ENCODE measurements at places on chromosomes 7 and 10. TPM values are rescaled to one million over a fixed set of nuclear protein-coding genes. Genes with fewer than 3 reads are reported as not detected.
A peak's percentile ranks its signal among the peaks of the same experiment; 100 is the strongest.

- H3K4me1 ChIP-seq = no peaks in the 10 kb centered on the region
- no peak for DNase-seq
- H3K4me3 ChIP-seq = no peak overlapping the region
- H3K27me3 ChIP-seq = no peaks in the 10 kb centered on the region
Measured at GRCh38 chr10:87054373-87055295, 34.5 kb downstream of the FAM25A start.

DNA sequence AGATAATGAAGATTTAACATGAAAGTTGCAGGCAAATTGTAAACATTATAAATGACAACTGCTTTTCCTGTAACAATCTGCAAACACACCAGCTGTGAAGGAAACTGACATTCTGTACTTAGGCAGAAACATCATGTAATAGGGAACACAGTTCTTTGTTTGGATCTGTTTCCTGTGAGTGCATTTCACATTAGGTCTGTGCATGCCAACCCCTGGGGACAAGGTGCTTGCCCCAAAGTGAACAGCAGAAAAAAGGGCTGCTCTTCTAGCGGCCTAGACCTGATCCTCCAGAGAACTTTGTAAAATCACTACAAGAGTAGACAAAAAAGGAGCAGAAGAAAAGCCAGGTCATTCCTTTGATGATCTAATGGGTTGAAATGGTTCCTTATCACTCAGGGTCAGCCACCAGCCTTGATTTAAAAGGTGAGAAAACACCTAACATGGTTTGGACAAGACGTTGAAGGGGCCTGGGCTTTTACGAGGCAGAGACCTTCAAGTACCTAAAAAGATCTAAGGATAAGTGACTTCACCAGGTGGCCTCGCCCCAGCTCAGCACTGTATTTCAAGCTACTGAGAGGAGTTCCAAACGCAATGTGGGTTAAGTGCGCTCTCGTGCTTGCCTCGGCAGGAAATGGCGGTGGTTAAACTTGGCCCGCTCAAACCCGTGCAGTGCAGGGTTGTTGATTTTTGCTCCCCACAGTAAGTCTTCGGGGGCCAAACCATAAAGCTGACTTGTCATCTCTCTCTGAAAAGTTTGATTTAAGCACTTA lies 249.7 kb downstream of the CREB5 start:
- H3K4me3 ChIP-seq = no peak overlapping the region
- H3K36me3 ChIP-seq = no peaks in the 10 kb centered on the region
- no peak overlapping the region for H3K27ac ChIP-seq
- H3K27me3 ChIP-seq = no peaks in the 10 kb centered on the region
- no peaks in the 10 kb centered on the region for H3K4me1 ChIP-seq

The PPRC1 gene
- total RNA-seq = 29.5 TPM

The GIMAP7 gene
- 16.0 TPM for total RNA-seq

GRCh38 chr7:17408245-17408903 lies 109.9 kb downstream of the AHR start:
- H3K4me3 ChIP-seq = no peak overlapping the region
- H3K27ac ChIP-seq = peak overlapping the region; percentile 58
- no peaks in the 10 kb centered on the region for H3K27me3 ChIP-seq
- no peaks in the 10 kb centered on the region for H3K36me3 ChIP-seq
- H3K4me1 ChIP-seq = peaks cover 30% of the 10 kb centered on the region
- DNase-seq = no peak

- H3K36me3 ChIP-seq = no peaks in the 10 kb centered on the region
- H3K27me3 ChIP-seq = no peaks in the 10 kb centered on the region
- peak overlapping the region; percentile 79 for H3K27ac ChIP-seq
- peaks cover 51% of the 10 kb centered on the region for H3K4me1 ChIP-seq
- H3K4me3 ChIP-seq = peak overlapping the region; percentile 76
Measured at GRCh38 chr7:112938863-112939573, 147.6 kb downstream of the GPR85 start.

The CTAGE15 gene
- total RNA-seq = not detected

GRCh38 chr10:118449521-118449920 lies 107.4 kb upstream of the FAM204A start:
- H3K27ac ChIP-seq = no peak overlapping the region
- no peak overlapping the region for H3K4me3 ChIP-seq
- H3K4me1 ChIP-seq = no peaks in the 10 kb centered on the region
- DNase-seq = no peak

The HMX3 gene
- not detected for total RNA-seq

- H3K27me3 ChIP-seq = no peaks in the 10 kb centered on the region
- H3K4me1 ChIP-seq = no peaks in the 10 kb centered on the region
- H3K4me3 ChIP-seq = no peak overlapping the region
- no peak for DNase-seq
Measured at GRCh38 chr7:156111-157007, 36.0 kb upstream of the FAM20C start.

DNA sequence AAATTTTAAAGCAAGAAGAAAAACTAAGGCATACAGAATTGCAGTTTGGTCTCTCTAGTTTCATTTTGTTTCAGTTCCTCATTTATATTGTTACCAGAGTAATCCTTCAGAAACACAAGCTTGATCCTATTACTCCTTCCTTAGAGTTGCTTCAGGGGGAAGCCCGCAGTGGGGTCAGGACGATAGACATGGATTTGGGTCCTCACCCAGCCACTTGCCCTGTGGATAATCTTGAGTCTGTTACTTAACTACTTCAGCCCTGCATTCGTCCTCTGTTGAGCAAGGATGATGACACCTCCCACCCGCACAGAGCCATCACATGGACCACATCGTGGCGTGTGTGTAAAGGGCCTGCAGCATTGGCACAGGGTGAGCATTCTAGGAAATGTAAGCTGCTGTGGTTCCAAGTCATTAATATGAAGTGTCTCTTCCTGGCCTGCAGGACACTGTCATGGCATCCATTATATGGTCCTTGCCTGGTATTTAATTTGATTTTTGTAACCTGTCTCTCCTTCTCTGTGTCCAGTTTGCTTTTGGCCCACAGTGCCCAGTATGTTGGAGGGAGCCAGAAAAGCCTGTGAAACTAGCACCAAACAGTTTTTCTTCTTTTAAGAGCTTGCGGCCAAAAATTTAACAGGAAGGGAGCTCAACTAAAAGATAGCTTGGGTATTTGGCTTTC lies 111.2 kb downstream of the EEPD1 start:
- no peaks in the 10 kb centered on the region for H3K27me3 ChIP-seq
- H3K4me3 ChIP-seq = no peak overlapping the region
- no peaks in the 10 kb centered on the region for H3K36me3 ChIP-seq
- no peak for DNase-seq

GRCh38 chr7:92588561-92588960 lies 1.6 kb downstream of the FAM133B start:
- no peaks in the 10 kb centered on the region for H3K27me3 ChIP-seq
- H3K27ac ChIP-seq = no peak overlapping the region
- H3K36me3 ChIP-seq = no peaks in the 10 kb centered on the region

- H3K27me3 ChIP-seq = no peaks in the 10 kb centered on the region
- no peak overlapping the region for H3K4me3 ChIP-seq
- H3K27ac ChIP-seq = no peak overlapping the region
- H3K4me1 ChIP-seq = peaks cover 15% of the 10 kb centered on the region
- no peaks in the 10 kb centered on the region for H3K36me3 ChIP-seq
Measured at GRCh38 chr7:151130741-151131157, 36.7 kb downstream of the GBX1 start.

DNA sequence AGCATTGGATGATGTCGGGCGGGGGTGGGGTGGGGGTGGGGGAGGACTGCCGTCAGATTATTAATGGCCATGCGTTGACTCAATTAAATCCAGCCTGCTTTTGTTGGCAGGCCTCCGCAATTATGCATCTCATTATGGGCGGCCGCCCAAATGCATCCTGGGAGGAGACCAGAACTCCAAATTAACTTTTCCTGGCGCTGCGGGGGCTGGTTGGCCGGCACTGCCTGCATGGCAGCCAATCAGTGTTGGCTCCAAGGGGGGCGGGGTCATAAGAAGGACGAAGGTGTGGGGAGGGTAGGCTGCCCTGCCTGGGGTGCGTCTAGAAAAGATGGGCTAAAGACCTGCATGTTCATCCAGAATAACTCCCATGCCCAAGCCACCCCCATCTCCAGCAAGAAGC lies 83.9 kb upstream of the PAX2 start:
- H3K27me3 ChIP-seq = peaks cover 15% of the 10 kb centered on the region
- no peak for DNase-seq
- no peak overlapping the region for H3K27ac ChIP-seq
- no peaks in the 10 kb centered on the region for H3K4me1 ChIP-seq
- no peak overlapping the region for H3K4me3 ChIP-seq

DNA sequence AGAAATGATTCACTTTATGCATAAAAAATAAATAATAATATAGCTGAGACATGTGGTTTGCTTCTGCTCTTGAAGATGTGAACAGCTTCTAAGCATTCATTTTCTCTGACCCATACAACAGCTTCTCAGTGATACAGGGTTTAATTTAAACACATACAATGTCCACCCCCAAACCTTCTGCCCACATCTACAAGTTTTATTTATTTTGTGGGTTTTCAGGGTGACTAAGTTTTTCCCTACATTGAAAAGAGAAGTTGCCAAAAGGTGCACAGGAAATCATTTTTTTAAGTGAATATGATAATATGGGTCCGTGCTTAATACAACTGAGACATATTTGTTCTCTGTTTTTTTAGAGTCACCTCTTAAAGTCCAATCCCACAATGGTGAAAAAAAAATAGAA lies 17.2 kb downstream of the INHBA start:
- H3K27me3 ChIP-seq = no peaks in the 10 kb centered on the region
- H3K4me3 ChIP-seq = no peak overlapping the region
- no peaks in the 10 kb centered on the region for H3K4me1 ChIP-seq
- H3K27ac ChIP-seq = no peak overlapping the region

- no peaks in the 10 kb centered on the region for H3K4me1 ChIP-seq
- no peak overlapping the region for H3K27ac ChIP-seq
- no peak overlapping the region for H3K4me3 ChIP-seq
- DNase-seq = no peak
- no peaks in the 10 kb centered on the region for H3K36me3 ChIP-seq
Measured at GRCh38 chr7:92953657-92954056, 117.3 kb upstream of the CDK6 start.

The LEP gene
- 7.4 TPM for total RNA-seq

The SPDYE9 gene
- not detected for total RNA-seq

DNA sequence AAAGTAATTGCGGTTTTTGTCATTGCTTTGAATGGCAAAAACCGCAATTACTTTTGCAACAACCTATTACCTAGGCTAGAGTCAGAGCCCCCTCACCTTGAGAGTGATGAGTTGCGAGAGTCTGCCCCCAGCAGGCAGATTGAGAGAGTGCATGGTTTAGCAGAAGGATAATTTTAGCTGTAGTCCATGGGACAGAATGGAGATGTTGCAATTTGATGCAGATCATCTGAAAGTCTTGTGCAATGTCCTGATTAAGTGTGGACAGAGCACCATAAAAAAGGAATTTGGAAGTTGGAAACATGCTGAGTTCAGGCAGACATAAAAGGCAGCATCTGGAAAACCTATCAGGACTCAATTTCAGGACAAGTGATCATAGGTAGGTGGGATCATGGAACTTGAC lies 48.7 kb downstream of the GPR141 start:
- no peaks in the 10 kb centered on the region for H3K36me3 ChIP-seq
- no peak overlapping the region for H3K4me3 ChIP-seq
- H3K27ac ChIP-seq = peak overlapping the region; percentile 29
- peaks cover 7% of the 10 kb centered on the region for H3K4me1 ChIP-seq

The MYO1G gene
- total RNA-seq = 5.2 TPM

DNA sequence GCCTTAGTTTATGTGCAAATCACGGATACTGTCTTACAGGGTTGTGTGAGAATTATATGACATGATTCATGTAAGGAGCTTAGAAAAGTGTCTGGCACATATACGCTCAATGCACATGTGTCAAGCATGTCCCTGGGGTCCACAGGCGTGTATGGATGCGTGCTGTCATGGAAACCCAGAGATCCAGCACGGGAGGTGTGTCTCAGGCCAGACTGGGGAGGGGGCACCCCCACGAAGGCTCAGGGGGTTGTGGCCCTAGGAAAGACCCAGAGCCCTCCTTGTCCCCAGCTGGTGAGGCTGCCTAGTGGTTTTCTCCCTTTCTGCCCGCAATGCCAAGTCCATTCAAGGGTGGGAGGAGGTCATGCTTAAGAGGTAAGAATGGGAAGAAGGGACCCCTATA lies 9.1 kb downstream of the BTBD16 start:
- H3K27ac ChIP-seq = no peak overlapping the region
- no peak overlapping the region for H3K4me3 ChIP-seq
- H3K4me1 ChIP-seq = no peaks in the 10 kb centered on the region
- DNase-seq = no peak

DNA sequence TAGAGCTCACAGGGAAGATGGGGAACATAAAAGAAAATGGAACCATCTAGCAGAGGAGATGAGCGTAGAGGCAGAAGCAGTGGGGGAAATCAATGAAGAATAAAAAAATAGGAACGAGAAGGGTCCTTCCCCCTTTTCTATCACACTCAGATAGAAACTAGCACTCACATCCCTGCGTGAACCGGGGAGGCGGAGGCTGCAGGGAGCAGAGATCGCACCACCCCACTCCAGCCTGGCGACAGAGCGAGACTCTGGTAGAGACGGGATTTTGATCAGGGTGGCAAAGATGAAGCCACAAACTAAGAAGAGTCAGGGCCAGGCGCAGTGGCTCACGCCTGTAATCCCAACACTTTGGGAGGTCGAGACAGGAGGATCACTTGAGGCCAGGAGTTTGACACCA lies 64.7 kb upstream of the ECHDC3 start:
- no peak overlapping the region for H3K4me3 ChIP-seq
- H3K36me3 ChIP-seq = no peaks in the 10 kb centered on the region
- H3K27me3 ChIP-seq = no peaks in the 10 kb centered on the region
- no peak overlapping the region for H3K27ac ChIP-seq
- H3K4me1 ChIP-seq = peaks cover 9% of the 10 kb centered on the region

The NKX1-2 gene
- 0.98 TPM for total RNA-seq

The C10orf67 gene
- not detected for total RNA-seq

DNA sequence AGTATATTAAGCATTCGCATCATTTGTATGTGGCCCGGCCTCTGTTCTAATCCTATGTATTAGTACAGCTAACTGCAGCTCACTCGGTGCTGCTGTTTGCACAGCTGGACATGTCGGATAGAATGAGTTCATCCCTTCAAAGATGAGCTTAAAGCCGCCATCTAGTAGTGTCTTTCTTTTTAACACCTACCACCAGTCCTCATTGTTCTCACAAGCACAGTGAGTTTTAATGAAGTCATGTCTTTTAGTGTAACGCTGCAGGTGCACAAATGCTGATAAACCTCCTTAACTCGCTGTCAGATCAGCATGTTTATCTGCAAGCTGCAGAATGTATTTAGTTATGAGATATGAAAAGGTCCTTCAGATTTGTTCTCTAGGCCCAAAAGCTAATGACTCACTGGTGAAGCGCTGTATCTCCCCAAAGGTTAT lies 247.5 kb downstream of the MTERF1 start:
- H3K4me3 ChIP-seq = no peak overlapping the region
- no peak overlapping the region for H3K27ac ChIP-seq
- no peaks in the 10 kb centered on the region for H3K4me1 ChIP-seq

Measured in vagina (tissue), 2 donors.